CD14-positive monocyte (primary cell): ENCODE measurements at places on chromosomes 3 and 15.

DNA sequence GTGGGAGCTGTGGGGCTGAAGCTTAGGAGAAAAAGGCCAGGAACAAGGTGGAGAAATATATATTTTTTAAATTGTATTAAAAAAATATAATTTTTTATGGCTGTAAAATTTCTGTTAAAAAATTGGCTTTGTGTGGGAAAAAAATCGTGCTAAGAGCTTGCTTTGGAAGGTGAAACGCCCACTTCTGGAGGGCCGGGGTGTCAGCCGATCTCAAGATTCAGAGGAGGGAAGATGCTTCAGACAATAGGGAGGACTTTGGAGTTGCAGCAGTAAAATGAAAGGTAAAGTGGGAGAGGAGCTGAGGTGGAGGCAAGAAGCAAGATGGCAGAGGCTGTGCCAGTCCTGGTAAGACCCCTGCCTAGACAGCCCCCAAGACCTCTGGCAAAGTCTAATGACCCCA lies 45.9 kb upstream of the BLM start:
- DNase-seq, result no peak

DNA sequence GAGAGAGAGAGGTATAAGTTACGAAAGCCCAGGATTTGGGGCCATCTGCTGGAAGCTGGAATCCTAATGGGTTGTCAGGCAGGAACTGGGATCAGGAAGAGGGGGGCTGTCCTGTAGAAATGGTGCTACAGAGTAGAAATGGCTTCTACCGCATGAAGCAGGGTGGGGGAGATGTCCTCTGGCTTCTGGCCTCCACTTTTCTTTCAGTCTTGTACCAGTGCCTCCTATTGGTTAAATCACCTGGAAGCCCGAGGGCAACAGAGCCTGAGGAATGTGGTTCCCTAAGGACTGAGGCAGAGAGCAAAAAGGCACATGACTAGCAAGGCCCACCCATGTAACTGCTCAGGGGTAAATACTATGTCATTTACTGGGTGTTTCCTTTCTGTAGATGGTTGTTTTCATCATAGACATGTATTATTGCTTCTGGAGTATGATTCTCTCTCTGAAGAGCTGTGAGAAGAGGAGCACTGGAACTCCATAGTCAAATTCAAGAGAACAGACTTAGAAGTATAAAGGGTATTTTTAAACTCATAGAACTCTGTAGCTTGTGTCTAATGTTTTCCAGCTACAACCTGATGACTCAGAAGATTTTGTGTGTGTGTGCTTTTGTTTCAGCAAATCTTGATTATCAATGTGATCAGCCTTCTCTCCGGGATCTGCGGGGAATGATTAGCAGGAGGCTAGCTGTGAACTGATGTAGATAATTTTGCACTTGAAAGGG lies 20.2 kb upstream of the MITF start:
- DNase-seq, result no peak

- DNase-seq, result peak; percentile 81
Measured at GRCh38 chr3:132317229-132317948, at the start of gene ACP3. TSS of gene ACP3 (plus strand) at chr3:132317407. CDS start at chr3:132317457, 50 bp downstream.

- no peak for DNase-seq
Measured at GRCh38 chr3:45280232-45280631, 54.1 kb upstream of the TMEM158 start.

GRCh38 chr15:66170042-66170441 lies 83.5 kb downstream of the MEGF11 start:
- DNase-seq, result no peak

DNA sequence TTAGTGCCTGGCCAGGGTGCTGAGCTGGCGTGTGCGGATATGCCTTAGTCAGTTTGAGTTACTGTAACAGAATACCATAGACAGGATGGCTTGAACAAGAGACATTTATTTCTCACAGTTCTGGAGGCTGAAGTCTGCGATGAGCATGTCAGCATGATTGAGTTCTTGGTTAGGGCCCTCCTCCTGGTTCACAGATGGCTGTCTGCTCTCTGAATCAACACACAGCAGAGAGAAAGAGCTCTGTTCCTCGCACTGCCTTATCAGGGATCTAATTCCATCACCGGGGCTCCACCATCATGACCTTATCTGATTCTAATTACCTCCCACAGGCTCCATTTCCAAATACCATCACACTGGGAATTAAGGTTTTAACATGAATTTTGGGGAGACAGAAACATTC lies 386.6 kb upstream of the DPH6 start:
- no peak for DNase-seq

DNA sequence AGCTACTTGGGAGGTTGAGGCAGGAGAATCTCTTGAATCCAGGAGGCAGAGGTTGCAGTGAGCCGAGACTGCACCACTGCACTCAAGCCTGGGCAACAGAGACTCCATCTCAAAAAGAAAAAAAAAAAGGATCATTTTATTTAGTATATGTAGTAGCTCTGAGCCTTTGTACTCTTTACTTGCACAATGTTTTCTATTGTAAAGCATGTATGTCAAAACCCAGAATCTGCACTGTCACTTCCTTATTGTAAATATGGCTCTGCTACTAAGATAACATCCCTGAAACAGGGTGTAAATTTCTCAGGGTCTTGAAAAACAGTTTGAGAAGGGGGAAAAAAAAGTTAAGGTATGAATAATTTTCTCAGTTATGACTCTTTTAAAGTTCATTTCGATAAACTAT lies 35.1 kb downstream of the SLMAP start:
- DNase-seq, result peak; percentile 86

DNA sequence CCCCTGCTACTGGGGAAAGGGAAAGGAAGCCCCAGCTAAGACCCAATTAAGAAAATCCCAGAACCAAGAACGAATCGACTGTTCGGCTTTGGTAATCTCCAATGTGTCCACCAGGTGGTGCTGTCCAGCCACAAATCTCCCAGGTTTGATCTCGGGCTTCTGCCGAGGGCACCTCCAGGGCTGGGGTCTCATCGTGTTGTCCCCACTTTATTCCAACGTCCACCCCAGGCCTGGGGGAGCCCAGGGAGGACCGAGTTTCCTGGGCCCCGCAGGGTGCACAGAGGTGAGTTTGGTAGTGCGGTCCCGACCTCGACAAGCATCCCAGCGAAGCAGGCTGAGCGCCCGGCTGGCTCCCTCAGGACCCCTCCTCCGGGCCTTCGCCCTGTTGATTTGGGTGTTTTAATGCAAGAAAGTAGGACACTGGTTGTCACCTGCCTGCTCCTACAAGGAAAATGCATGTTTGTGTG lies 185.1 kb downstream of the GOLGA6L6 start:
- peak; percentile 34 for DNase-seq

DNA sequence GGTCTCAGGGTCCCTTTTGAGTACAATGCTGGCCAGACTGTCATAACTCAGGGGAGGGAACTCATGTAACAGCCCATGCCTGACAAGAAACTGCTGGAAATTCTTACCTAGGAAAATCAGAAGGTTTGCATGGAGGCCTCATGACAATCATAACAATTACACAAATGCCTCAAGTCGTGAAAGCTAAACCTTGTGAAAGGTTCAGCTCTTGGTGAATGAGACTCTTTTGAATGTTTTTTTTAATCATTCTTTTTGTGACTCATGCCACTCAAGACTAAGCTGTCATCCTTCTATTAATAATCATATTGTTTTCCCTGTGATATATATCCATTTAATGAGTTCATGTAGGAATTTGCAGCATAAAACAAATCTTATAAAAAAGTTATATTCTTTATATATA lies 61.4 kb upstream of the LEKR1 start:
- no peak for DNase-seq

GRCh38 chr3:59339818-59340217 lies 290.0 kb upstream of the CFAP20DC start:
- DNase-seq, result no peak

- peak; percentile 85 for DNase-seq
Measured at GRCh38 chr3:46184469-46184868, 23.6 kb downstream of the CCR1 start.

DNA sequence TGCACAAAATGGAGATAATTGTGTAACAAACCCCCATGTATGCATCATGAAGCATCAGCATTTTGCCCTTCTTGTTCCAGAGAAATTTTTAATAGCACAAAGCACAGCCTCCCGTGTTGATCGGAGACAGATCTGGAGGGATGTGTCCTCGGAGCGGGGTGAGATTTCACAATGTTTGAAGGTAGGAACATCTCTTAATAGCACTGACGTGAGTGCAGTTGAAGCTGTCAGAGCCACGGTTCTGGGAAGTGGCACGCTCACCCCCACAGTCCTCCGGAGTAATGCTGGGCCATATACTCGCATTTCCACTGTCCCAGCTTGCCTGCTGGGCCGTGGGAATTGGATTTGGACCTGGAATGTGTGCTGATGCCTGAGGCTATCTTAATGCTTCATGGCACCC lies 24.1 kb downstream of the ARPP21 start:
- no peak for DNase-seq

- no peak for DNase-seq
Measured at GRCh38 chr3:49787182-49787464, 781 bp upstream of the IP6K1 start.

GRCh38 chr3:177830411-177830849 lies 633.1 kb upstream of the TBL1XR1 start:
- DNase-seq, result no peak

- no peak for DNase-seq
Measured at GRCh38 chr3:168025076-168025475, 70.6 kb downstream of the GOLIM4 start.

DNA sequence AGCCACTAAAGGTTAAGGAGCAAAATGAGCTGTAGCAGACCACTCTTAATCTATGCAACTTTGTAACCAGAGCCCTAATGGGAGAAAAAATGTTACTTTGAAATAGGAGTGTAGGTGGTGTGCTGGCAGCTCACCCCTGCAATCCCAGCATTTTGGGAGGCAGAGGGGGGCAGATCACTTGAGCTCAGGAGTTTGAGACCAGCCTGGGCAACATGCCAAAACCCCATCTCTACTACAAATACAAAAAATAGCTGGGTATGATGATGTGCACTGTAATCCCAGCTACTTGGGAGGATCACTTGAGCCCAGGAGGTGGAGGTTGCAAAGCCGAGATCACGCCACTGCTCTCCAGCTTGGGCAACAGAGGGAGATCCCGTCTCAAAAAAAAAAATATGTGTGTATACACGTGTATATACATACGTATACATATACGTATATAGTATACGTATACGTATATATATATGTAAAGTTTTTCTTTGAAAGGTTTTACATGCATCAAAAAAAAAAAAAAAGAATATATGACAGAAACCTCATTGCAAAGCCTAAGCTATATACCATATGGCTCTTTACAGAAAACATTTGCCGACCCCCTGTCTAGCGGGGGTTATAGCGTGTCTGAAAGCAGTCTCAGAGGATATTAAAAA lies 15.7 kb downstream of the CAPN7 start:
- DNase-seq, result no peak

DNA sequence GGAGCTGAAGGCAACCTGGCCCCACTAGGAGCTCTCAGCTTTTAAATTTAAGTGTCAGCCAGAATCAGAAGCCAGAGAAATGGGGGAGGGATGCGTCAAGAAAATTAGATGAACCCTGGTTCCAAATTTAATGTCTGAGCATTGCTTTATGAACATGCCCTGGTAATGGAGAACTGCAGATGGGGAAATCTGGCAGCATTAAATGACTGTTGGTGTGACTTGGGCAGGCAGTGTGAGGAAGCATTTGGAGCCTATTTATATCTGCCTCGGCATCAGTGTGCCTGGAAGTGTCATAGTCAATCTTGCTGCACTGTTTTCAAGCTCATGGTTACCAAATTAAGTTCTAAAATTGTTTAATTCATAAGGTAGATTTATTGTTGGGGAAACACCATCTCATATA lies 29.0 kb downstream of the NME9 start:
- DNase-seq, result no peak

DNA sequence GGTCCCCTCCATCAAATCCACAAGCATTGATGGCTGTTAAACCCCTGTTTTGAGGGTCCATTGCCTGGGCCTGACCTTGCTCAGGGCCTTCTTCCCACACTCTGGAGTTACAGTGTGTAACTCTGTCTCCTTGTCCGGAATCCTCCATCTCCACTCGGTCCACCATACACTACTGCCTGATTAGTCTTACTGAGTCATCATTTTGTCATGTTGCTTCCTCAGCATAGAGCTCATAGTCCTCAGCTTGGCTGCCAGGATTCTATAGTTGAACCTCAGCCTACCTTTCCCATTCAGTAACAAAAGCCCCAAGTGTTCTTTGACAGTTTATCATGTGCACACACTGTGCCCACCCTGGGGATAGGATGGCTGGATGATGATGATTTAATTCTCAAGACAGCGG lies 113.0 kb downstream of the PDE8A start:
- no peak for DNase-seq

GRCh38 chr3:22894865-22895264 lies 308.3 kb upstream of the UBE2E2 start:
- DNase-seq, result no peak

- DNase-seq, result peak; percentile 73
Measured at GRCh38 chr3:122679085-122679881, 1.4 kb upstream of the PARP14 start.

- no peak for DNase-seq
Measured at GRCh38 chr3:63056932-63057331, 181.7 kb upstream of the CADPS start.

GRCh38 chr15:89205991-89206585 lies 15.3 kb downstream of the RLBP1 start:
- DNase-seq, result no peak

DNA sequence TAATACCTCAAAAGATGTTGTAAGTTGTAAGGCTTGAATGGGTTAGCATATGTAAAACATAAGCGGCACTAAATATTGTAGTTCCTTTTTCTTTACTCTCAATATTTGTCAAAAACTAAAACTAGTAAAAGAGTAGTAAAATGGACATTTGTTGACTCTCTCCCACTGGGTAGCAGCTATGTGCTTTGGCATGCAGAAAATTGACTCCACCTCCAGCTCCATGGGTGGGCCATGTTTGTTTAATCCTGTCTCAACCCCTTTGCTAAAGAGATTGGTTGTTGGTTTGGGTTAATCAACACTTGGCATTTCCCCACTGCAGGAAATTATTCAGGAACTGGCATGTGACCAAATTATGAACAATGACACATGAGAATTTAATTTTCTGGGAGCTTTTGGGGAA lies 114.8 kb downstream of the EOMES start:
- peak; percentile 33 for DNase-seq

GRCh38 chr15:101528108-101528916 lies 38.8 kb upstream of the PCSK6 start:
- DNase-seq, result no peak

DNA sequence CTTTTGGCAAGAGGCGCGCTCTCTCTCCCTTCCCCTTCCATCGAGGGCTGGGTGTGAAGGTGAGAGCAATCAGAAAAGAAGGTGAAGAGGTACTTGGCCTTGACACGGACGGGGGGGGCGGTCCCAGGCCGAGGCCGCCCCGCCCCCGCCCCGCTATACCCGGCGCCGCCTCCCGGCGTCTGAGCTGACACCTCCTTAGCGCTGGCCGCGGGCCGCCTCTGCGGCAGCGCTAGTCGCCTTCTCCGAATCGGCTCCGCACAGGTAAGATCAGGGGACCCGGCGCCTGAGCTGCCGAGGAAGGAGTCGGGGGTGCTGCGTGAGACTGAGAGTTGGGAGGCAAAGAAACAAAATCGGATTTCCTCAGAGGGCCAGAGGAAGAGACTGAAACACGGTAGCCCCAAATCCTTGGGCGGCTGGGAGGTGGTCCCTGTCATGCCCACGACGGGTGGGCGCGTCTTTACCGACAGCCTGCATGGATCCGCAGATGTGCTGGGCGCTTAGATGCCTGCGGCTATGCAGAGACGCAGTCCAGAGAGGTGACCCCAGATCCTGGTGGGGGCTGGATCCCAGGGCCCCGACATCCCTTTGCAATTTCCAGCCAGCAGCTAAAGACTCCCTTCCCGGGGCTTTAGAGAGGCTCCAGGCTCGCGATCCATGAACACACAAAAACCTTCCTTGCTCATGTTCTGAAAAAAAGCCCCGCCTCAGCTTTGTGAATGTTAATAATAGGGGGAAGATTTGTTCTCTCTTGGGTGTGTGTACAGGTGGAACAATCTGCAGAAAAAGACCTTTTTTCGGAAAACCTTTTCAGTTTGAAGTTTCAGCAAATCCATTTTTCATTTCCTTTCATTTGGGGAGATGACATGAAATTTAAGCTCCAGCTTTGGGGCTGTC lies at the start of gene ENTPD3:
Gene ENTPD3 (plus strand): TSS at position 184 of the 894 bp plus-strand sequence. CDS start 874 bp downstream, outside the sequence.
- DNase-seq, result no peak
